ENCODE measurements at places on chromosomes 6 and 20.

DNA sequence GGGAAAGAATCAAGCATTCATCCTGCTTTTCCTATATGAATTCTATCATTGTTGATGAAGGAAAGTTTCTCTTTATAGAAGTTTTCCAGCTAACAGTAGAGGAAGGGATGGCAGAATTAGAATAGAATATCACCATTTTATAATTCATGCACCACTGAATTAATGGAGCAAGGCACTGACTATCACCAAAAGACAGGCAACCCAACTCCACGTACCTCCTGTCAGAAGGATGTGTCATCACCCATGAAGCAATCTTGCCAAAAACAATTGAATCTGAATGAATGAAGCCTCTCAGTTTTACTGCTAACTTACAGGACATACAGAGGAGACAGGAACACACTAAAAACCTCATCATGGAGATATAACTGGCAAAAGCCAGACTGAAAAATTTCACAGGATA lies 122.4 kb downstream of the NFATC2 start:
- no peak for DNase-seq

DNA sequence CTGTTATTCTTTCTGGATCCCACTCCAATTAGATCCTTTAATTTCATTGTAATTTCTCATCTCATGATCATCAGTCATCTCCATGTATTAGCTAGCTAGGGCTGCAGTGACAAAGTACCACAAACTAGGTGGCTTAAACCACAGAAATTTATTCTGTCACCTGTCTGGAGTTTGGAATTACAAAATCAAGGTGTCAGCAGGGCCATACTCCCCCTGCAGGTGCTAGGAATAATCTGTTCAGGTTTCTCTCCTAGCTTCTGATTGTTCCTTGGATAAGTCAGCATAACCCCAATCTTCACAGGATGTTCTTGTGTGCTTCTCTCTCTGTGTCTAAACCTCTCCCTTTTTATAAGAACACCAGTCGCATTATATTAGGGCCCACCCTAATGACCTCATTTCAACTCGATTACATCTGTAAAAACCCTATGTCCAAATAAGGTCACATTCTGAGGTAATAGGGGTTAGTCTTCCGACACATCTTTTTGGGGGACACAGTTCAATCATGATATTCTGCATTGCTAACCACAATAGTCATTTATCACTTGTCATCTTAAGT lies 40.5 kb downstream of the BEND6 start:
- no peak for DNase-seq

- no peak for DNase-seq
Observed at GRCh38 chr6:121506761-121507754, 71.6 kb downstream of the GJA1 start.

DNA sequence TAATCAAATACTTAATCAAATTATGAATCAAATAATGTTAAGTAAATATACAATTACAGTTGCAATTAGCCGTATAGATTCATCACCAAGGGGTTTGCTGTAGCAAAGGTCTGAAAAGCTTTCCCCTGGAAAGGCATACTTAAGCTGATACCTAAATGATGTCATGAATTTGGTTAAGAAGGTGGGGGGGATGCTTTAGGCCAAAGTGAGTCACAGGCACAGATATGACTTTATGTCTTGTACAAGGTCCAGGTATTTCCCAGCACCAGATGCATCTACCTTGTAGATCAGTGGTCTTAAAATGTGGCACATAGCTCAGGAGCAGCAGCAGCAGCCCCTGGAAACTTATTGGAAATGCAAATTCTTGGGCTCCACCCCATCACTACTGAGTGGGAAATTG lies 557.3 kb upstream of the CDH4 start:
- DNase-seq: no peak

DNA sequence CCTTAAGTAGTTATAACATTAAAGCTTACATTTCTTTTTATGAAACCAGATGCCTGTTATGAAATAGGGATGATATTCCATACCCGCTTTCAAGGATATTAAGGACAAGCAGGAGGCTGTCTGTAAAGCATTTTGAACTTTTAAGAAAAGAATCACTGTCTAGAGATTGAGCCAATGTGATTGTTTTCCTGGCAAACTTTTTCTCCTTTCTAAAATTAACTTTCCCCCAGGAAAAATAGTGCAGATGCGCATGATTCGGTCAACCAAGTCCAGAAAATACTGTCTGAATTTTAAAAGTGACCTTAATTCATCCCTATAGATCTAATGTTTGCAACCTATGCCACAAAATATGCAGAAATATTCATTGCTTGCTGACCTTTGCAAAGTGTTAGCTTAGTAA lies 15.1 kb upstream of the DEK start:
- DNase-seq: no peak

- DNase-seq: no peak
Observed at GRCh38 chr6:112018619-112019416, 35.1 kb upstream of the CCN6 start.

GRCh38 chr6:70241991-70242420 lies 60.9 kb downstream of the COL9A1 start:
- DNase-seq: no peak

DNA sequence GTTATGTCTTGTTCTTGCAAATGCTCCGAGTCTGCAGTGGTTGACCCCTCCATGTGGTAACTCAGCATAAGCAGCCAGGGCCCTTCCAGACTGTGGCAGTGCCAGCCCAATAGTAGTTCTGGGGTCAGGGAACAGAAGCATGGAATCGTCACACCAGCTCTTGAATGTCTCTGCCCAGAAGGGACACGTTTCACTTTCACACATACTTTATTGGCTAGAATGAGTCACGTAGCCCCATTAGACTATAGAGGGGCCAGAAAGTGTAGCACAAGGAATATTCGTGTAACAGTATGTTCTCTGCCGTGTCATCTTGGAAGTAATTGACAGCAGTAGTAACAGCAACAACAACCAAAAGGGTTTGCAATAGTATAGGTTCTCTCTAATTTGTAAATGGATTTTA lies 254.7 kb downstream of the FARS2 start:
- DNase-seq: no peak

DNA sequence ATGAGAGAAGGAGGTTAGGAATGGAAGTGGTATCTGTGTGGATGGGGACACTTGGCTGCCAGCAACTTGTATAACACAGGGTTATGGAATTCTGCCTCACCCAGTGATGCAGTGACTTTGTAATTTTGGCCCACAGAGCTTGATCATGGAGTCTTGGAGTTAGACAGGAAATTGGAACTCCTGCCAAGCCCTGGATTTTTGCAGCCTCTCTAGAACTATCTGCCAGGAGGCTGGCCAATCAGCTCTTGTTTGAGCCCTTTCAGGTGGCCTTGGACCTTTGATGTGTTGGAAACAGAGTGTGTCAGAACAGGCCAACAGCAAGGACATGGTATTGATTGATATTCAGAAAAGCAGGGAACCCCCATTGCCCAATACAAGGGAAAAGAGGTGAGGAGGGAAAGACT lies 157.7 kb upstream of the GGTLC1 start:
- no peak for DNase-seq

GRCh38 chr6:29791162-29791561 lies 36.5 kb upstream of the HLA-G start:
- no peak for DNase-seq

DNA sequence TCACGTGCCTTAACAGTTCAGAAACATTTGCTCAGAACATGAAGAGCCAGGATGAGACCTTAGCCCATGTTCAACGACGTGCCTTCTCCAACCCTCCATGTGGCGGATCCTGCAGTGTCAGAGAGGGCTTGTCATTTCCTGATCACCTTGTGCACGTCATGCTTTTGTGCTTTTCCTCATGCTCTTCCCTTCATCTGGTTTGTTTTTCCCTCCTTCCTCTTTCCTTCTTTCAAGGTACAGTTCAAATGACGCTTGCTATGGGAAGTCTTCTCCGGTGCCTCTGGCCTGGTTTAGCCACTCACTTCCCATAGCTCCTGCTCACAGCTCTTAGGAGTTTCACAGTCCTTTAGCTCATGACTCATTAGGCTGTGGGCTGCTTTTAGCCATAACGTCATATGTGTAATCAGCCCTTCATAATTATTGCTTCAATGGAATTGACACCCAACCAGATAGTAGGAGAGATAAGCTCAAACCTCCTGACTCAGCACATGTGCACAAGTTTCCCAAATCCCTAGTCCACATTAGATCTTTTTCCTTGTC lies 102.7 kb upstream of the CNKSR3 start:
- no peak for DNase-seq

DNA sequence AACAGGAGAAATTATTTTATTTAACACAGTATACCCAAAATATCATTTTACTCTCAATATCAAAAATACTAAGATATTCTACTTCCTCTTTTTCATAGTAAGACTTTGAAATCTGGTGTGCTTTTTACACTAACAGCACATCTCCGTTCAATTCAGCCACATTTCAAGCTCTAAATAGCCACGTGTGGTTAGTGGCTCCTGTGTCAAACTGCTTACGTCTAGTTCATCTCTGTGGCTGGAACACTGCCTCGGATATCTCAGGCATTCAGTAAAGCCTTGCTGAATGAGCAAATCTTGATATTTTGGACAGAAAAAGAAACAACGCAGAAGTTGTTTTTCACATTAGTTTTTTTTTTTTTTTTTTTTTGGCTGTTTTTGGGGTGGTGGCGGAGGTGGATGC lies 136.1 kb downstream of the EYA4 start:
- DNase-seq: no peak

DNA sequence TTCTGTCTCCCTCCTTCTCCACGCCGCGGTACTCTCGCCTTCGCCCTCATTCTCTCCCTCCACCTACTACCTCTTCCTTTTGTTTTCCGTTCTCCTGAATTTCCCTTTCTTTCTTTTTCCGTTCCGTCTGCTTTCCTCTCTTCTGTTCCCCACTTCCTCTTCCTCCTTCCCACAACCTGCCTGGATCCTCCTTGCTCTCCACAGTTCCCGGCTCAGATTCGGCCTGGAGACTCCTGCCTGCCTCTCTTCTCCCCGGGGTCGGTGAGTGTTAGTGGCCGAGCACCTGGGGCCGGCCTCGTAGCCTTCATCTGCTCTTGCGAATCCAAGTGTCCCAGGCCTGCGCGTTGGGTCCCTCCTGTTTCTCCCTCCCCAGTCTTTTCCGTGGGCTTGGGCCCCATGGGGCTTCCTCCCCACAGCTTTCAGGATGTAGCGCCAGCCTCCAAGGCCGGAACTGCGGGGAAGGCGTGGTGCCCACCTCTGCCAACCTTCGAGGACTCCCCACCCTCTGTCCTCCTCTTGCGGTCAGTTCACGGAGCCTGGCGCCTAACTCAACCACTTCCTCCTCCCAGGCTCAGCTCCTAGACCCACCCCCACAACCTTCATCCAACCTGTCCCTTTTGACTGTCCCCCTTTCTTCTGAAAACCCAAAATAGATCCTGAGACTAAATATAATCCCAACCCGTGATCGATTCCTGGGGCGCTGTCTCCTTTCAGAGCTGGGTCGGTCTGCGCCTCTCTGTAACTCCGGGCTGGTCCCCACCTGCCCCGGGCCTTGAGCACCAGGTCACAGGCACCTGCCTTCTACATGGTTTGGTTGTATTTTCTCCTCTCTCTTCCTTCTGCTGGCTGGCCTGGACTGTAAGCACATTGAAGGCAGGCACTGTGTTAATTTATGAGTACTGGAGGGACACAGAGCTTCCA lies 6.8 kb downstream of the NRN1 start:
- DNase-seq: no peak

GRCh38 chr6:141464490-141464889 lies 668.2 kb upstream of the GJE1 start:
- no peak for DNase-seq

DNA sequence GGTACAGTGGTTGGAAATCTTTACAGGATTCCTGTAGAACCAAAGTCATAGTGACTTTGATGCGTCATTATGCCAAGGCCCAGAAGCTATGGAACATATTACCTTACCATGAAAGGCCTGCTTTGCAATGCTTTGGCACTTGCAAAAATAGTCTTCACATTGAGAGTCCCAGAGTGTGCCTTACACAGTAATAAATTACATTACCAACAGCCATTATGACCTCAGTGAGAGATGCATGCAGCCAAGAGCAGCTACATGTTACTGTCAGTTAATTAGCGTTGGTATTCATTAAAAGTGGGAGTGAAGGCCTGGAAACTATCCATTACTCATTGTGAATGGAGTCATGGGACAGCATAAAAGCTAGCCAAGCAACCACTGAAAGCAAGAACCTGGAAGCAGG lies 39.2 kb upstream of the HDDC2 start:
- no peak for DNase-seq

DNA sequence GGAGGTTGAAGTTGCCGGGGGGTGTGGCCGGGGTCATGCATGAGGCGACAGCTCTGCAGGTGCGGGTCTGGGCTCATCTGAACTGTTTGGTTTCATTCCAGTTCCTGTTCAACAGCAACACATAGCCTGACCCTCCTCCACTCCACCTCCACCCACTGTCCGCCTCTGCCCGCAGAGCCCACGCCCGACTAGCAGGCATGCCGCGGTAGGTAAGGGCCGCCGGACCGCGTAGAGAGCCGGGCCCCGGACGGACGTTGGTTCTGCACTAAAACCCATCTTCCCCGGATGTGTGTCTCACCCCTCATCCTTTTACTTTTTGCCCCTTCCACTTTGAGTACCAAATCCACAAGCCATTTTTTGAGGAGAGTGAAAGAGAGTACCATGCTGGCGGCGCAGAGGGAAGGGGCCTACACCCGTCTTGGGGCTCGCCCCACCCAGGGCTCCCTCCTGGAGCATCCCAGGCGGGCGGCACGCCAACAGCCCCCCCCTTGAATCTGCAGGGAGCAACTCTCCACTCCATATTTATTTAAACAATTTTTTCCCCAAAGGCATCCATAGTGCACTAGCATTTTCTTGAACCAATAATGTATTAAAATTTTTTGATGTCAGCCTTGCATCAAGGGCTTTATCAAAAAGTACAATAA lies 72.5 kb downstream of the PTPN1 start:
- DNase-seq: no peak

DNA sequence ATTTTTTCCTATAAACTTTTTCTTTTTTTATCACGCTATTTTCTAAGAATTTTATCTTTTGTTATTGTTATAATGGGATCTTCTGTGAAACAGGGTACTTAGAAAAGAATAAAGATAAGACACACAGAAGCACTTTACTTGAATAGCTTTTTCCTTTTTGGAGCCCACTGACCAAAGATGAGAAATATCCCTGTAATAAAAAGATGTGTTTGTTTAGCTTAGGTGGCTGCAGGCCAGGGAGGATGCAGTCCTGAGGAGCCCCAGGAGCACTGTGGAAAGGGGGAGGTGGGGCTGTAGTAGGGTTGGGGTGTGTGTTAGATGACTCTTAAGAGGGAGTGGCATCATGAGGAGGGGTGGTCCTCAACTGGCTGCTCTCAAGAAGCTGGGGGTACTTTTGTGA lies 128.6 kb downstream of the ARID1B start:
- no peak for DNase-seq

DNA sequence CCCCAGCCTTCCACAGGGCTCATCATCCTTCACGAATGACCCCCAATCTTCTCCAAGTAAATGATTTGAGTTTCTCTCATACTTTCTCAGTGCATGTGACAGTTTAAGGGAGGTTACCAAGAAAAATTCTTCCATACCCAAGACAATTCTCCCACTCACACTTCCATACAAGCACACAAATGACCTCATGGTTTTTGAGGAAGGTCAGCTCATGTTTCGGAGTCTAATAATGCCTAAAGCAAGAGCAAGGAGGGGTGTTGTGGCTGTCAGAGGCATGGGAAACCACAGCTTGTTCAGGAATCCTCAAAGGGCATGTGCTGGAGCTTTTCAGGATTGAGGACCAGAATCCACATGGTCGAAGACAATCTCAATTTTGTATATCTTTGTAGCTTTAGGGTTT lies 279.0 kb downstream of the MAFB start:
- no peak for DNase-seq

Data from activated CD4-positive, alpha-beta T cell treated with anti-CD3 and anti-CD28 coated beads, Interleukin-2, amount 50 U/mL, for 24 hours (primary cell).